ENCODE measurements at places on chromosomes 7 and 10. TPM values are rescaled to one million over a fixed set of nuclear protein-coding genes. Genes with fewer than 3 reads are reported as not detected.

DNA sequence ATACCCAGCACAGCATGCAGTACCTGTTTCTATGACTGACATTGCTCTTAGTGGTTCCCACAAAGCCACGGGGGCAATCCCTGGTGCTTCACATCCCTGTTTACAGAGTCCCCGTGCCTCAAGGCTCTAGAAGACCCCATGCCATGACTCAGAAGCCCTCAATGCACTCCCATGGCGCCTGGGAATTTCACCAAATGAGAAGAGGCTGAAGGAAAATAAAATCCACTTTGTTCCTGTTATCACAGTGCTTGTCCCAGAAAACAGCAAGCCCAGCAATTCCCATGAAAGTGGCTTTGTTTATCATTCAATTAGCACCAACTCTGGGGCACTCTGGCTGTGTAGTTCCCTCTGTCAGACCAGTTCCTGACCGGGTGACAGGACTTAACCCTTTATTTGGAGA, 268.3 kb downstream of the TNS3 start:
- DNase-seq, result no peak

- DNase-seq, result no peak
These were observed 24.5 kb downstream of the STEAP1 start for GRCh38 chr7:90178679-90179278.

TMEM273 gene
- total RNA-seq, result 0.86 TPM

NACAD gene
- 0.42 TPM for total RNA-seq

GRCh38 chr10:129328546-129328945, 138.5 kb upstream of the MGMT start:
- DNase-seq, result no peak

GRCh38 chr7:129376076-129376777, 58.0 kb upstream of the STRIP2 start:
- DNase-seq, result no peak

DNA sequence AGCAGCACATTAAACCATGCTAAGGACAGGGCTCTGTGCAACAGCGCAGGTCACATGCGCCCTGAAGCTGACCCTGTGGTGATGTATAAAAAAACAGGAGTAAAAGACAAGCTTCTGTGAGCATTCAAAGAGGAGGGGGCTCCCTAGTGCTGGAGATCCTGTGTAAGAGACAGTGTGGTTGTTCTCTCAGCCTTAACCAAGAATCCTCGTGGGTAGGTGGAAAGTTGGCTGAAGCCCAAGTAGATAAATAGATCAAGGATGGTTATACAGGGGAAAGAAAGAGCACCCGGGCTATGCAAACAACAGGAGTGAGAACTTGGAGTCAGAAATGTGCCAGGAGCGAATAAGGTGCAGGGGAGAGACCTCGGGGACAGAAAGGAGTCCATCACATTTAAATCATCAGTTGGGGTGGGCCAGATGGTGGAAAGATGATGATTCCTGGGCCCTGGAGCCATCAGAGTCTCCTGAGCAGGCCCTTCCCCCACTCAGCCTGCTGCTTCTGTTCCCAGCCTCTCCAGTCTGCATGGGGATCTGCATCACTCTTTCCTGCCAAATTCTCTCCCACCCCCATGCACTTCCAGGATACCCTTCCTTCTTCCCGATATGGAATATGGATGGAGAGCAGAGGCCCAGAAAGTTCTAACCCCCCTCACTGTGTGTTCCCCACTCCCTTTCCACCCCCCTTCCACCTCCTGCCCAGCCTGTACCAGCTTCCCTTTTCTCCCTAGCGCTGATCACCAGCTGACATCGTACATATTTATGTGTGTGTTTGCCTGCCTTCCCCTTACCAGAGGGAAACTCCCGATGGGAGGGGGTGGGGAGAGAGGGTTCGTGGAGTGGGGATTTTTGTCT, 78.1 kb upstream of the PRR15 start:
- no peak for DNase-seq

- no peak for DNase-seq
These were observed 149.8 kb upstream of the PRKCQ start for GRCh38 chr10:6729861-6730344.

GRCh38 chr10:56632537-56632936, 271.5 kb upstream of the ZWINT start:
- DNase-seq, result no peak

GRCh38 chr10:35674843-35675242, 32.7 kb upstream of the FZD8 start:
- DNase-seq, result no peak

DNA sequence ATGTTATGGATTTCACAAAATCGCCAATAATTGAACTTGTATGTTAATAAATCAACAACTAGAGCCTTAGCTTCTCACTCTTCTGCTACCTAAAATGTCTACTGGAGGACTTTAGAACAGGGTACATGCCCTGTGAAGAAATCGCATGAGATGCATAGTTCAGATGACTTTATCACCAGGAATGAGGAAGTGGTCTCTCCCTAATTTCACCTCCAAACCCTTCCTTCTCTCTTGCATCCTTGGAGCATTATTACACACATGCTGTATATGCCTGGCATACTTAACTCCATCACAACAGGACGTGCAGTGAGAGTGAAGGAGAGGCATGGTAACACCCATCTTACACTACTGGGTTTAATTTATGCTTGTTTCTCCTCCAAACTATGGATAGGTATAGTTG, 27.8 kb downstream of the RHEB start:
- no peak for DNase-seq

DNA sequence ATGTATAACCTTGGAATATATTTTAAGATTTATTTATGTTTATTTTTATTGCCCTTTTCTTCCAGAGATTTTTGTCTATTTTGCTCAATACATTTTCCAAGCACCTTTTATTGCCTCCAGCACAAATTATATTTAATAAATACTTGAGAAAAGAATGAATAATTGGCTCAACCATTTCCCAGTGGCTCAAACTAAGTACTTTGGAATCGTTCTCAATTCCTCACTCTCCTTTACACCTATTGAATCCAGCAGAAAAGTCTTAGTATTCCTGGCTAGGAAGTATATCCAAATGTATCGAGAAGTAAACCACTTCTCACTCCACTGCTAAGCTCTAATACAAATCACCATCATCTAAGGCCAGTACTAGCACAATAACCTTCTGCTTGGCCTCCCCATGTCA, 276.1 kb downstream of the NEBL start:
- DNase-seq, result no peak

DNA sequence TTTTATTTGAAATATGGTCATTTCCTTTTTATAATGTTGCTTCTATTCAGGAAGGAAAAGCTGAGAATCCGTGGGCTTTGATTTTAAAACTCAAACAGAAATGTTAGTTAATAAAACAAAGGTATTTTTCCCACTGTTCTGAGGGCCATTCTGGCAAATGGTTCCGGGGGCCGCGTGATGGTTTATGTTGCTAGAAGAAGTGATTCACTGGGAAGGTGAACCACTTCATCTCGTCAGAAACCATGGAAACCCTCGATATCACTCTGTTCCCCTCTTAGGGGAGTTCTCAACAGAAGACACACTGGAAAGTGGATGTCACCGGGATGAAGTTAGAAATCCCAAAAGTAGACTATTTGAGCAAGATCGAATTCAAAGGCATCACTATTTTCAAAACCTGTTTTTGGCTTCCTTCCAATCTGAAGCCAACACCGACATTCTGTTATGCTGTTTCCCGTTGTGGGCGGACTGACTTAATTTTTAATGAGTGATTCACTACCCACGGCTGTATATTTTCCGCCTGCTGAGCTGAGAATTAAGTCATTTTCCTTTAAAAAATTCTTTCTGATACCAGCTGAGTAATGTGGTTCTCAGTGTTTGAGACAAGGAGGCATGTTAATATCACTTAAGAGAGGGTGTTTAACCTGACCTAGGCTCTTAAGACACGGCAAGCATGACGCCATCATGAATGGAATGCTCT, 84.1 kb downstream of the PTPRE start:
- no peak for DNase-seq

- DNase-seq, result no peak
These were observed 80.8 kb downstream of the GPR26 start for GRCh38 chr10:123746942-123747341.

DNA sequence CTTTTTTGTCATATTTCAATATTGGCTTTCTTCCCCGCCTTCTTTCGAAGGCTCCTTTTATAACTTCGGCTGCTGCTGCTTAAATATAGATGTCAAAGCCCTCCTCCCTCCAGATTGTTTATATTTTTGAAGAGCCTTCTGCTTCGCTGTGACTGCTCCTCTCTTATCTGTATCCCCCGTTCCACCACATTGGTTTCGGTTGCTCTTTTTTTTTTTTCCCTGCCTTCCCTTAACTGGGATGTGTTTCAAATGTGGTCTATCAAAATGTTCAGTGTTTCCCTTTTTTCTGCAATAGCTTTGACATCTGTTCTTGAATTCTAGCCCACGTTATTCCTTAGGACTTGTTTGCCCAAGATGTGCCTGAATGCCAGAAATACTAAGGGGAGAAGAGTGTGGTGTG, 96.4 kb downstream of the CUX1 start:
- DNase-seq, result no peak

- DNase-seq, result no peak
These were observed 7.8 kb upstream of the NMT2 start for GRCh38 chr10:15176269-15176668.

ZPBP gene
- total RNA-seq, result not detected

SFTPA2 gene
- 0.42 TPM for total RNA-seq

CYP2E1 gene
- 3,968 TPM for total RNA-seq

DNA sequence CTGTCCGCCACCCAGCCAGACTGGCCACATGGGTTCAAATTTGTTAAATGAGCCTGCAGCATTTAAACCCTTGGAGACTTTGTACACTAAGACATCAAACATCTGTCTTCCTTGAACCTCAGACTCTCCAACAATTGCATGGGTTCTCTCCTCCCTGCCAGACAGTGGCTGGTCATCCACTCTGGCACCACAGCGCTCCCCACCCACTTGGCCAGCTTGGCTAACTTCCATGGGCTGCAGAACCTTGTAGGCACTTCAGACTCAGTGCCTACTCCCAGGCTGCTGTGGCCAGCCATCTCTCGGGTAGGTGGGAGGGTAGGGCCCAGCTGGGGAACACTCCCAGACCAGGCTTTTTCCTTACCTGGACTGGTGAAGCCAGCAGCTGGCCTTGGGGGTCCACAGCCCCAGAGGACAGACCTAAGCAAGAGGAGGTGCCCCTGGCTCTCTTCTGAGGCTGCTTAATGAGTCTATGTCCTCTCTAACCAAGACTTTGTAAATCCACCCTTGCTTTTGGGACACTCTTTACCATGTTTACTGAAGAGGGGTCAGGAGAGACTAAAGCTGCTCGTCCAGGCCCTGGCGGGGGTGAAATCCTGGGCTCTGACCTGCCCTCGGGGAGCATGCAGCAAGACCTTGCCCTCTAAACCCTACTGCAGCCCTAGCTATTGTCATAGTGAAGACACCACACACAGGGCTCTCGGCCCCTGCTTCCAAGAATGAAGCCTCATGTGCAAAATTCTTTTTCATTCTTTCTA, 82.7 kb downstream of the ARHGAP22 start:
- no peak for DNase-seq

Measured in right lobe of liver (tissue), 6 donors.